ENCODE measurements at places on chromosomes 12 and 14.

GRCh38 chr12:84803661-84804060, 108.9 kb downstream of the SLC6A15 start:
- DNase-seq = no peak

DNA sequence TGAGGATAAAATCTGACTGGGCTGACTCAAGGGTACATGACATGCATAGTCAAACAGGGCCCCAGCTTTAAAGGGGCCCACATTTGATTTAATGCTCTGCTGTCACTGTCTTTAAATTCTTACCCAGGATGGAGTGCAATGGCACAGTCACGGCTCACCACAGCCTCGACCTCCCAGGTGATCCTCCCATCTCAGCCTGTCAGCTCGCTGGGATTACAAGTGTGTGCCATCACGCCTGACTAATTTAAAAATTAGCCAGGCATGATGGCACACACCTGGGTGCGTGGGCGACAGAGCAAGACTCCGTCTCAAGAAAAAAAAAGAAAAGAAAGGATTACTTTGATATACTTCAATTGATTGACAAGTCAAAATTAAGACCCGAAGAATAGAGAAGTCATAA, 9.2 kb upstream of the PLBD1 start:
- DNase-seq = no peak

- DNase-seq = no peak
Measured at GRCh38 chr12:80858356-80858755, 79.4 kb downstream of the LIN7A start.

- DNase-seq = no peak
Measured at GRCh38 chr12:50533203-50533584, 28.4 kb downstream of the DIP2B start.

DNA sequence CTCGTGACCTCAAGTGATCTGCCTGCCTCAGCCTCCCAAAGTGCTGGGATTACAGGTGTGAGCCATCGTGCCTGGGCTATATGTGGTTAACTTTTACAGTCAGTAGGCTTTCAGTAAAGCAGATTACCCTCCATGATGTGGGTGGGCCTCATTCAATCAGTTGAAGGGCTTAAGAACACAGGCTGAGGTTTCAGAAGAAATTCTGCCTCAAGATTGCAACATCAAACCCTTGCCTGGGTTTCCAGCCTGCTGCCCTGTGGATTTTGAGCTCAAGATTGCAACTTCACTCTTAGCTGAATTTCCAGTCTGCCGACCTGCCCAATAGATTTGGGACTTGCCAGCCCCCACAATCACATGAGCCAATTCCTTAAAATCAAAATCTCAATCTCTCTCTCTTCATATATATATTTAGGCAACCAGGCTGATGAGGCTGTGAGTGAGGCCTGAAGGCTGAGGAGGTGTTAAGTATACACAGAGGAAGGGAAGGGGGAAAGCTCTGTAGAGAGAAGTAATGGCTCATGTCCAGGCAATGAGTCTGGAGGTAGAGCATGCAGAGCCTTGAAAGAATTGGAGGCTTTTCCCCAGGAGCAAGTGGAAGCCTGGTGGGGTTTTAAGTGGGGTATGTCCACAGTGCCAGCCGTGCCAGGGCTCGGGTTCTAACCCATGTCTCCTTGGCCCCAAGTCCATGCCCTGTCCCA, 33.3 kb upstream of the ACTN1 start:
- no peak for DNase-seq

- no peak for DNase-seq
Measured at GRCh38 chr14:68033336-68033932, 213.9 kb downstream of the RAD51B start.

DNA sequence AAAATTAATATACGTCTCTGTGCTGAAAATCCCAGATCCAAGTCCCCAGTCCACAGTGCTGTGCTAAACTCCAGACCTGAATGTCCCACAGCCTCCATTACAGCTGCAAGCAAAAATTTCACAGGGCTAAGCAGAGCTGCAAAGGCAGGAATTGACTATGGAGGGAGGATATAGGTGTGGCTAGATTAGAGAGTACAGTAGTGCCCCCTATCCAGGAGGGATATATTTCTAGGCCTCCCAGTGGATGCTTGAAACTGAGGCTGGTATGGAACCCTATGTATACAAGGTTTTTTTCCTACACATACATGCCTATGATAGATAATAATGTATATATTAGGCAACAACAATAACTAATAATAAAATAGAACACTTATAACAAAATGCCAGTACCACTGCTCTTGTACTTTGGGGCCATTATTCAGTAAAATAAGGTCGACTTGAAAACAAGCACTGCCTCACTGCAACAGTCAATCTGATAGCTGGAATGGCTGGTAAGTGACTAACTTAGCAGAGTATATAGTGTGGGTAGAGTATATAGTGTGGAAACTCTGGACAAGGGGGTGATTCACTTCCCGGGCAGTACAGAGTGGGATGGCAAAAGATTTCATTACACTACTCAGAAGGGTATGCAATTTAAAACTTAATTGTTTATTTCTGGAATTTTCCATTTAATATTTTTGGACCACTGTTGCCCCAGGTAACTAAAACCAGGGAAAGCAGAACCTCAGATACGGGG, 82.7 kb downstream of the C14orf132 start:
- no peak for DNase-seq
